MM.1S (cell line): ENCODE measurements at places on chromosomes 7 and 10.

DNA sequence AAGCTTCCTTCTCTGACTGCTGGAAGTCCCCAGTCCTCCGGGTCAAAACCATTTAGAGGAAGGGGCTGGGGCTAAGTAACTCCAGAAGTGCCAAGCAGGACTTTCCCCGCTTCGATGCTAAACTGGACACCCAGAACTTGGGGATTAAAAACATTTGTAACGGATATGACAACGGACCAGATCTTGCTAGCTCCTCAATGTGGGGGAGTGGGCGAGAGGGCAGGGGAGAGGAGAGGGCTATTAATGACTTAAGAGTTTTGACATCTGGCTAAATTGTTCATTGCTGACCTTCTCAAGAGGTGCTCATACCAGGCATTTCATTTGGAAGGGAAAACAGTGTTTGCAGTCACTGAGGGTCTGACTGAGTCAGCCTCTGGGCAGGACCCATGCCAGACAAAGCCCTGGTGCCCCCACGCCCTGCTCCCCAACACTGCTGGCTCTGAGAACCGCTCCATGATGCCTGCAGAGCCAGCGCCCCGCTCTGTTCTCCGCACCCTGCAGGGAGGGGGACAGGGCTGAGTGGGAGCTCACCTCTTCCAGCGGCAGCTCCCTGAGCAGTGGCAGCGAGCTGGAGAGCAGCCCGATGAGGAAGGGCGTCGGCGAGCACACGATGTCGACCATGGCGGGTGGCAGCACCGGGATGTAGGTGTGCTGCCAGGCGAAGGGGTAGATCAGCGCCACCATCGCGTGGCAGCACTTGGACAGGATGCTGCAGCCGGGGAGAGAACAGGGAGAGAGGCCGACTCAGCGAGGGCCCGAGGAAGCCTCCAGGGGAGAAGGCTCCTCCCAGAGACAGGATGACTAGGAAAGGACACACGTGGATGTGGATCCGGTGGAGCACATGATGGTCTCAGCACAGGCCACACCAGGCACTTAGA, 47.7 kb upstream of the MKRN1 start:
- no peak for DNase-seq

DNA sequence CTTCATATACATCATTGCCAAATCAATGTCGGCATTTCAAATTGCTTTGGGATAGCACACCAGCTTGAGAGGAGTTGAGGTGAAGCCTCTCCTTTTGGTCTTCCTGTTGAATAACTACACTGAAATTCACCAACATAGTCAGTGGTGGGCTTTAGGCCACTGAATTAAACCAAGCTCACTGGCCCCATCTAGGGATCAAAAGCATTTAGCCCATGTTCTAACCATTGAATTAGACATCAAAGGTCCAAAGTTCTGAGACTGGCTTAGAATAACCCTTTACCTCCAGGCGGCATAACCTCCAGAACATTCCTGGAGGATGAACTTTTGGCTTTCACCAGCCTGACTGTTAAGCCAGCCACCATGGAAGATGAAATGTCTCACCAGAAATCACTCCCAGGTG, 54.6 kb downstream of the BPGM start:
- DNase-seq = peak; percentile 27

- peak; percentile 59 for DNase-seq
Measured at GRCh38 chr7:96418581-96418980, 96.7 kb upstream of the SLC25A13 start.

DNA sequence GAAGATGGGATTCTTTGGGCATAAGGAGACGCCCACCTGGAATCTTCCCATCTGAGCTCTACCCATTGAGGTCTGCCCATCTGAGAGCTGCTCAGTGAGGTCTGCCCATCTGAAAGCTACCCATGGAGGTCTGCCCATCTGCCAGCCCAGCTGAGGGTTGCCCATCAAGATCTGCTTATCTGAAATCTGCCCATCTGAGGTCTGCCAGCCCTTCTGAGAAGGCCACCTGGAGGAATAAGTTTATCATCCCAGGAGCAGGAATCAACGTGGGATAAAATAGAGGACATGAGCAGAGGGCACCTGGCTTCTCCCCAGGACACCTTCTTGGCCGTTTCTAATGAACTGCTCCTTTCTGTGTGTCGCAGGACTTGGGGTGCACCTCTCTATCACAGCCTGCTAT, 35.3 kb upstream of the PDZD8 start:
- no peak for DNase-seq

GRCh38 chr10:17730667-17731066, 21.3 kb upstream of the TMEM236 start:
- DNase-seq = no peak

GRCh38 chr7:23022258-23022769, 8.4 kb upstream of the HYCC1 start:
- no peak for DNase-seq

GRCh38 chr10:89793649-89794254, 92.4 kb downstream of the KIF20B start:
- peak; percentile 80 for DNase-seq

GRCh38 chr7:103870664-103871063, 118.8 kb downstream of the RELN start:
- no peak for DNase-seq

DNA sequence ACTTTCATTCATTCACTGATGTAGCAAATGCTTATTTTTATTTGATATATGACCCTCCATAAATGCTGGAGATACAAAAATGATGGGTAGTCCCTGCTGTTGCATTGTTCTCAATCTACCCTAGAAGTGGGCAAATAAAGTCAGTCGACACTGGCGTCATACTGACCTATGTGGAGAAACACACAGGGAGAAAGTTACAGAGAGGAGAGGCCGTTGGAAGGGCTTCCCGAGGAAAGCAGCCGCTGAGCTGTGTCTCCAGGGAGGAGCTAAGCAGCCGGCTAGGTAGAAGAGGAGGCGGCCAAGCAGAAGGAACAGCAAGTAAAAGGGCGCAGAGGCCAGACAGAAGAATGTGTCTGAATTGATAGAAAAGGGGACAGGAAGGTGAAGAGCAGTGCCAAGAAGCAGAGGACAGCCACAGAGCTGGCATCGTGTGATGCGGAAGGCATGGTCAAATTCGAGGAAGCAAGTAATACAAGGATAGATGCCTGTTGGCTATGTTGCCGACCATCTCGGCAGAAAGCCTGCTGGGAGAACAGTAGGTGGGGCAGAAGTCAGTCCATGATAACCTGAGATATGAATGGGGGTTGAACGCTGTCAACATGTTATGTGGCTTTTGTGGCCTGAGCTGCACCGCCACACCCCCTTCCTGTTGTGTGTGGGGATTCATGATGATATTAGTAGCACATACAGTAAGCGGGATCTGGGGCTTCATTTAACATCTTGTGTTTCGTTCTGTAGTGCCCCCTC, 25.9 kb downstream of the ST8SIA6 start:
- DNase-seq = peak; percentile 28

- no peak for DNase-seq
Measured at GRCh38 chr7:70647801-70648498, 484.0 kb upstream of the GALNT17 start.

- no peak for DNase-seq
Measured at GRCh38 chr10:5588080-5588453, 63.3 kb downstream of the CALML3 start.

DNA sequence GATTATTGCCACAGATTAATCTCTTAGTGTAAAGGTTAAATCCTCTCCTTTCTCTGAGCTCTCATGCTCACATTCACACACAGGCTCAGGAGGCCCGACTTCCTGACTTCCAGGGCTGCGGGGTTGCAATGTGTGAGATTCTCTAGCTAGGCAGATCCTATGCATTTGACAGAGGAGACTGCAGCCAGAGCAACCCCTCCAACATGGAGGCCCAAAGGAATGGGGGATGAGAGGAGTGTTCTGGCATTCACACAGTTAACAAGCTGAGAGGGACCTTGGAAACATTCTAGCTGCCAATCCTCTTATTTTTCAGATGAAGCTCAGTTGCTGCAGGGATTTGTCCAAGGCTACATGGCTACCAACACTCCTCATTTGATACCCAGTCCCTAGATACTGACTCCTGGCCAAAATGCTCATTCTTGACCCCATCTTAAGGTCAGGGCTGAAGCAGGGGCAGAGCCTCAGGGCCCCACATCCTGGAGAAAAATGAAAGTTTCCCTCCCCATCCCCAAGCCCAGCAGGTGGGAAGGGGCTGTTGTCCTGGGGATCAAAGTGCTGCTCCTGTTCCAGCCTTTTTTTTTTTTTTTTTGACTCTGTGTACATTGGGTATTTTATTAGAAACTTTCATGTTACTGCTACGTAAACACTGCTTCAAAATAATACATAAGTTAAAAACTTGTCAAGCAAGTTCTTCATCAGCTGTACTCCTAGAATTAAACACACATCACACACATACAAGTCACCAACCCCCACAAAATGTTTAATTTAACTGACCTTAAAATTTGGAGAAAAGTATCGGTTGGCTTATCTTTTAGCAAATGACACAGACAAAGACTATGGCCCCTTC, 325.6 kb downstream of the PLXNA4 start:
- DNase-seq = no peak

DNA sequence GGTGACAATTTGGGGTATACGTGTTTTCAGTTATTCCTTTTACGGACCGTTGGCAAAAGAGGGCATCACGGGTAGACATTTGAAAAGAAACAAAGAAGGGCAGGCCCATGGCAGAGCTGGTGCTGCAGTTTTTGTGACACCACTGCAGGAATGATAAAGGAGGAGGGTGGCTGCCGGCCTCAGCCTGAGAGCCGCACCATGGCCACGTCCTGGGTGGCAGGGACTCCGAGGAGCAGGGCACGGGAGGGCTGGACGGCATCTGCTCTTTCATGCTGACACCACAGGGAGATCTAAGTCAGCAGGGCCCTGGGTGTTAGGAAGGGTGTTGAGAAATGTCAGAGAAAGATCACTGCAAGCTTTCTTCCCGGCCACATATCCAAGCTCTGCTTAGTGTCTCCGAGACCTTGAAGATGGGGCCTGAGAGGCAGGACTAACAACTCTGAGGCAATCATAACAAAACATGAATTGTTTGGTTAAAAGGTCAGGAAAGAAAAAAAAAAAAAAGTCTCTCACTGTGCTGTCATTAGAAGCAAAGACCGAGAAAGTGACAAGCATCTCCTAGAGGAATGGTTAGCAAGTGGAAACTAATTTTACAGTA, 36.6 kb downstream of the INSYN2A start:
- no peak for DNase-seq

DNA sequence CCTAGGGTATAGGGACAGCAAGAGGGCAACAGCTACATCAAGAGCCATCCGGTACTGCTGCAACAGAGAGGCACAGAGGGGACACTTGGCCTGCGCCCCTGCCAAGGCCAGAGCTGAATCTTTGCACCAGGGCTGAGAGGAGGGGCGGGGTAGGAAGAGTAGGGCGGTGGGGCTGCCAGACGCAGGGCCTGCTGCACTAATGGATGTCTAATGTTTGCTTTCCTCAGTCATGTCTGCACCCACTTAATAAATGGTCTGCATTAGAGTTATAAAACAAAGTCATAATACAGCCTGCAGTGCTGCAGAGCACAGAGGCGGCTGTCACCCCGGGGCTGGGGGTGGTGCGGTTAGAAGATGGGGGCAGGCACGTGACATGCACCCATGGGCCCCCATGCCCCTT, 42.2 kb upstream of the SLC29A3 start:
- no peak for DNase-seq

- peak; percentile 43 for DNase-seq
Measured at GRCh38 chr10:113520690-113521474, 32.0 kb upstream of the HABP2 start.

DNA sequence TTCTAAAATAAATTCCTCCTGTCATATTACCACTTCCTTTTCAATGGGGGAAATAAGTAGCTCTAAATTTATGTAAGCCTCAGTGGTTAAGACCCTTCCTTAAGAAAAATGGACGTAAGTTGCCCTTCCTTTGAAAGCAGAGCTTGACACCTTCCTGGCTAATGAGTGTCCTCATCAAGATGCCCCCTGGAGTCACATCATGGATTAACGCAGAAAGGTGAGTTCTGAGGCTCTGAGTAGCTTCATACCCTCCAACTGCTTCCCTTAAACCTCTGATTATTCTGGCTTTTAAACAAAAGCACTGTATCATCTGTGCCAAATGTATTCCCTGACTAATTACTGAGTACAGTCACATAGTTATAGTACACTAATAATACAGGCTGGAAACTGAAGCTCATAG, 14.7 kb downstream of the KCTD7 start:
- no peak for DNase-seq

GRCh38 chr10:125727436-125727835, 7.9 kb downstream of the EDRF1 start:
- no peak for DNase-seq

DNA sequence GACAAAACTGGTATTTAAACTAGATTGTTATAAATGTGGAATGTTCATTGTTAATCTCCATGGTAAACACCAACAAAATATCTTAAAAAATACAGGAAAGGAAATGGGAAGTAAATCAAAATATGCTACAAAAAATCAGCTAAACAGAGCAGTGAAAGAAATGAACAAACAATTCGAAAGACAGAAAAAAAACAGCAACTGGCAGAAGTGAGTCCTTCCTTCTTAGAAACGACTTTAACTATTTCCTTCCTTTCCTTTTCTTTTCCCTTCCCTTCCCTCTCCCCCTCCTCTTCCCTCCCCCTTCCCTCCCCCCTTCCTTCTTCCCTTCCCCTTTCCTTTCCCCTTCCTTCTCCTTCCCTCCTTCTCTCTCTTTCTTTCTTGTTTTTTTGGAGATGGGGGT, 12.8 kb downstream of the ZNF248 start:
- DNase-seq = no peak

GRCh38 chr10:33334153-33334804, at the start of gene NRP1:
Gene NRP1, minus strand, starts transcription at chr10:33334667. Its CDS starts 285 bp downstream, at chr10:33334382.
- DNase-seq = no peak

GRCh38 chr7:18320971-18321567, 174.5 kb upstream of the HDAC9 start:
- peak; percentile 65 for DNase-seq

DNA sequence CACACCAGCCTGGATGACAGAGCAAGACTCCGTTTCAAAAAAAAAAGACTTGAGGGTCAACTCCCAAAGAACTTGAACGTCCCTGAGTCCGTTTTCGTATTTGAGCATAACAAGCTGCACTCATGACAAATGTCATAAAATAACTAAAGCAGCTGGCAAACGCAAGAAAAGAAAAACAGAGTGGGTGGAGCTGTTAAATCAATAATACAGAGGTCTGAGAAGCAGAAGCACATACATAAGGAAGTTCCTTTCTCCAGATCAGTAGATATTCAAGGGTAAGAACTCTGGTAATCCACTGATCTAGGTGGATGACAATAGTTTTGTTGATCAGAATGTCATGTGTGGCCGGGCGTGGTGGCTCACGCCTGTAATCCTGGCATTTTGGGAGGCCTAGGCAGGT, 150.1 kb downstream of the FAM107B start:
- DNase-seq = no peak

DNA sequence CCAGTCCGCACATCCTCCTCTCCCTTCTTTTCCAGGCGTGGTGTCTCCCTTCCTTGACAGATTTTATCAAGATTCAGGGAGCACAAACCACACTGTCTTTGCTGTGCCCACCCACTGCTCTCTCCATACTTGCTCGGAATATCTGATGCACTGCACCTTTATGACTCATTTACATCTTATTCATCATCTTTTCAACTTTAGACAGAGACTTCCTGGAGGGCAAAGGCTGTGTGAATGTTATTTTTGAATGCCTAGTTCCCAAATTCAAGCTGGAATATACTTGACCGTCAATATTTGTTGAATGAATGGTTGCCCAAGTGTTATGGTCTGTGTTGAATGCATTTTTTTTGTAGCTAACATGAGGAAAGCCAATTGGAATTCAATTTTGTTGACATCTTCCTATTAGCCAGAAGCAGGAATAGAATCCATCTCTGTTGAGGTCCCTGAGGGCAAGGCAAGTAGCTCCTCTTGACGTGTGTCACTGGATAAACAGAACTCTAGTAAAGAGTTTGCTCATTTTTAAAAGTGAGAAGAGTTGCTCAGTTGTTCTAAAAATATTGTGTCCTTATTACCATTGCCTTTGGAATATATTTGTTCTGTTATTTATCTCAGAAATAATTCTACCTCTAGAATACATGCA, 95.0 kb downstream of the KLF6 start:
- no peak for DNase-seq

- DNase-seq = peak; percentile 47
Measured at GRCh38 chr7:33550979-33551378, 354.4 kb upstream of the BMPER start.
